Foreskin keratinocyte (primary cell): ENCODE measurements at places on chromosomes 7 and 10. TPM values are rescaled to one million over a fixed set of nuclear protein-coding genes. Genes with fewer than 3 reads are reported as not detected.

CLCN1 gene
- polyA plus RNA-seq: 0.02 TPM in 1 of 2 replicates, not detected in the other

GRCh38 chr10:3516234-3516922, 268.6 kb downstream of the KLF6 start:
- no peak for DNase-seq

DNA sequence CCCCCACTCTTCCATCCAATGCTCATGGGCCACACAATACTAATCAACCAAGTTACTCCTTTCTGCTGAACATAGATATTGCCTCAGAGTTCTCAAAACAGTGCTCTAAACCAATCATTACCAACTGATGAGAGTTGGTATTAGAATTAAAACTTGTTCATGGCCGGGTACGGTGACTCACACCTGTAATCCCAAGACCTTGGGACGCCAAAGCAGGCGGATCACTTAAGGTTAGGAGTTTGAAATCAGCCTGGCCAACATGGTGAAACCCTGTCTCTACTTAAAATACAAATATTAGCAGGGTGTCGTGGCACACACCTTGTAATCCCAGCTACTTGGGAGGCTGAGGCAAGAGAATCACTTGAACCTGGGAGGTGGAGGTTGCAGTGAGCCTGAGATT, 8.2 kb downstream of the TM9SF3 start:
- DNase-seq: no peak

TRPV6 gene
- 0.09 and 0.17 TPM in 2 replicates for polyA plus RNA-seq
